D341Med (cell line): ENCODE measurements at places on chromosomes 2 and 18.

DNA sequence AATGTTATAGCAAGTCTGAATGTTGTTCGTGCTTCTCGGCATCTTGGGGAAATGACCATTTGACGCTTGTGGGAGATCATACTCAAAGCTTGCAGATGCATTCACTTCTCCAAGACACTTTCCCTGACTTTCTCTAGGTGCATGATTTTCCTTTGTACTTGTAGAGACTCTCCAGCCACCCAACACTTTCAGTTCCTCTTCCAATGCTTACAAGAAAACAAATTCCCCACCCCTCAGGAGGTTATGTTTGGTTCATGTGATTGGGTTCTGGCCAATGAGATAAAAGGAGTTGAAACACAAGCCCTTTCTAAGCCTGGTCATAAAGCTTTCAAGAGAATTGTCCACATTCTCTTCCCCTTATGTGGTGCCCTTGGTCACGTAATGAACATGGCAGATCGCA, 156.3 kb downstream of the EPHA4 start:
- no peak for DNase-seq

DNA sequence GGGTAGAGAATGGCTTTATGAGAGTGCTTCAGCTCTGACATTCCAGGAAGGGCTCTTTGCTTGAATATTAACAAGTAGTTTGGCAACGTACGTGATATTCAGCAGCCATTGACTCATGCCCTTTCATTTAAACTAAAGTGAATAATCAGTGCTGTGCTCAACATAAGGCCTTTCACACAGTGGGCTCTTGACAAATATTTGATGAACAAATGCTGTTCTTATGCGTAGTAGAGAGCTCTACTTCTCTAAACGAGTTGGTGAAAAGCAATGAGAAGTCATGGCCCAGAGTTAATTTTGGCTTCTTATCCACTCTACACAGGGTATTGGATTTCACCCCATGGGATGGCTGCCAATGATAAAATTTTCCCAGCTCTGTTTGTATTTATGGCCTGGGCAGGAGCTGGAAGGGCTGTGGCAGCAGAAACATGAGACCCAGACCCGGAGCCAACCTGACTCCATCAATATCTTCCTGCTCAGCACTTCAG, 338.9 kb downstream of the CCDC85A start:
- DNase-seq = no peak

DNA sequence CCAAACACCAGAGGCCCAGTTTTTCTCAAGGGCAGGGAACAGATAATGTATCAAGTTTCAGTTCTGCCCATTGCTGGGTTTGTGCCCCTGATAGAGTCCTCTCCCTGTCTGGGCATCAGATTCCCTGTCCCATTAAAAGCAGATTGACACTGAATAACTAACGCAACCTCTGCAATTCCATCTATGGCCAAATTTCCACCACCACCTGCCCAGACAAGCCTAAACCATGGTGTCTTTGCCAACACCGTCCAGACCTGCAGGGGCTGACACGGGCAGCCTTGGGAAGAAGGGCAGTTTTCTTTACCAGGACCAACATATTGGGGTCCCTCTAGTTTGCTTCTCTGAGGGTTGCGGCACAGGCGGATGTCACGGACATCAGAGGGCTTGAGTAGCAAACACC, 26.4 kb upstream of the PAX8 start:
- no peak for DNase-seq

DNA sequence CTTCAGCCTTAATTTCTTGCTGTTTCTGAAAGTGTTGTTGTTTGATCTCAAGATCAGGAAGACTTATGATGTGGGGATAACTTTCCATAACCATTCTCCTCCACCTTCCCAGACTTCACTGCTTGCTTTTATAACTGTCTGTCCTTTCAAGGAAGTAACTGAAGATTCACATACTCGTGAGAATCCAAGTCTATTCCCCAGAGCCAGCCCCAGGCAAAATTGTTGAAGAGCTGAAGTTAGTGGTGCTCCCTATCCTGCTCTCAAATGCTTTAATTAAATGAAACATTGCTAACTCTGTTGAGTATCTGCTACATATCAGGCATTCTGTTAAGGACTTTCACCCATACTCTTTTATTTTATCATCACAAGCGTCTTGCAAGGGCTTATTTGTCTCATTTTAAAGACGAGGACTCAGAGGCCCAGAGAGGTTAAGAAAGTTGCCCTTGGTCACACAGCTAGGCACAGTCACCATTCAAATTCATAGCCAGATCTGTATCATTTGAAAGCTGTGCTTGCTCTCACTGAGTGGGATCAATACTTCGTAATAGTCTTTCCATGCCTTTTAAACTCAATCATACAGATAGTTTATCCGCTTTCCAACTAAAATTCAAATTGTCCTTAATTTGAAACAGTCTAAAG, 189.8 kb upstream of the TCF4 start:
- no peak for DNase-seq

- no peak for DNase-seq
Measured at GRCh38 chr2:13745330-13745729, 887.2 kb upstream of the LRATD1 start.

GRCh38 chr2:10548626-10549025, 100.5 kb upstream of the ODC1 start:
- no peak for DNase-seq

GRCh38 chr18:63551769-63552168, 9.6 kb downstream of the SERPINB12 start:
- no peak for DNase-seq

DNA sequence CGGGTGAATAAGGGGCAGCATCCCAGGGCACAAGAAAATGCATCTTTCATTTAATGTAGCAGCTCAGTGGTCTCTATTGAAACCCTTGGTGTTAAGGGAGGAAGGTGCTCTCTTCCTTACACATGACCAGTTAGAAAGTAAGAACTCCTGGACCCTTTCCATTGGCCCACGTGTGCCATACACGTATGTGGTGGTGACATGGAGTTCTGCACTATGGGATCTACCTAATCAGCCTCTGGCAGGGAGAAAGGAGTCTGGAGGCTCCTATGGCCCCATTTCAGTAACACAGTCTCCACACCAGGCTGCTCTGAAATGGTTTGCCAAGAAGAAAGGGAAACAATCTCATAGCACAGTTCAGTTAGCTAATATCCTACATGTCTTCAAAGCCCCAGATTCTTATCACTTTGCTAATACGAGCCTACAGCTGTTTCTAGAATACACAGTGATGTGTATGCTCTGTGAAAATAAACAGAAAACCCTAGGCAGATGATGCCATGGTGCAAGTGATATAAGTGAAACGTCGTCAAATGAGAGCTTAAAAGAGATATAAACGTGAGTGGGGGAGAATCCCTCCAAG, 7.0 kb downstream of the EFEMP1 start:
- no peak for DNase-seq

DNA sequence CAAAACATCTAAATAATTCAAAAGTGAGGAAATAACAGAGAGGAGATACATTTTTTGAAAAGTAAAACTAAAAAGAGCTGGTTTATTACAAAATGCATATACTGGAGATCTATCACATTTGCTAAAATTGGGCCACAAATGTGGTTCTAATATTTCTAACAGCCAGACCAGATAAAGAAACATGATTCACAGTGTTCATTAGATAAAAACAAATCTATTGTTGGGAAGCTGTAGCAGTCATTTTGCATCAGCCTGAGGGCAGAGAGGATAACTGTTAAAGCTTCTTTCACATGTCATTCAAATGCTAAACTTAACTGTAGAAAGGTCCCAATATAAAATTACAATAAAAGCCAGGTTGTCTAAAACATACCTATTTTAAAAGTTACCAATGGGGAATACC, 148.3 kb downstream of the GULP1 start:
- DNase-seq = no peak

DNA sequence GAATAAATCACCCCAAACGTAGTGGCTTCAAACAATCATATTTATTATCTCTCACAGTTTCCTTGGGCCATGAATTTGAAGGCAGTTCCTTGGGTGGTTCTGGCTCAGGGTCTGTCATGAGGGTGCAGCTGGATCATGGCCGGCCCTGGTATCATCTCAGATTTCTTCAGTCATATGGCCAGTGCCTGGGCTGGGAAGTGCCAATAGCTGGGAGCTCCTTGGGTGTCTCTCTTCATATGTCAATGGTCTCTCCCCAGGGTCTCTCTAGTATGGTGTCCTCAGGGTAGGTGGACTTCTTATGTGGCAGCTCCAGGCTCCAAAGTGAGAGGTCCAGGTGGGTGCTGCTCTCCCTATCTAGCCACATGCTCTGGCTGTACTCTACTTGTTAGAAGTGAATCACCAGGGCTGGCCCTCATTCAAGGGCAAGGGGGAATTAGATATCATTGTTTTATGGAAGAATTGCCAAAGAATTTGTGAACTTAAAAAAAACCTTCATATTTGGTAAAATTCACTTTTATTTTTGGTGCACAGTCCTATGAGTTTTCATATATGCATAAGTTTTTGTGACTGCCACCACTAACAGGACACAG, 15.4 kb downstream of the FHOD3 start:
- DNase-seq = no peak

- DNase-seq = no peak
Measured at GRCh38 chr2:168165397-168165796, 82.0 kb downstream of the STK39 start.

DNA sequence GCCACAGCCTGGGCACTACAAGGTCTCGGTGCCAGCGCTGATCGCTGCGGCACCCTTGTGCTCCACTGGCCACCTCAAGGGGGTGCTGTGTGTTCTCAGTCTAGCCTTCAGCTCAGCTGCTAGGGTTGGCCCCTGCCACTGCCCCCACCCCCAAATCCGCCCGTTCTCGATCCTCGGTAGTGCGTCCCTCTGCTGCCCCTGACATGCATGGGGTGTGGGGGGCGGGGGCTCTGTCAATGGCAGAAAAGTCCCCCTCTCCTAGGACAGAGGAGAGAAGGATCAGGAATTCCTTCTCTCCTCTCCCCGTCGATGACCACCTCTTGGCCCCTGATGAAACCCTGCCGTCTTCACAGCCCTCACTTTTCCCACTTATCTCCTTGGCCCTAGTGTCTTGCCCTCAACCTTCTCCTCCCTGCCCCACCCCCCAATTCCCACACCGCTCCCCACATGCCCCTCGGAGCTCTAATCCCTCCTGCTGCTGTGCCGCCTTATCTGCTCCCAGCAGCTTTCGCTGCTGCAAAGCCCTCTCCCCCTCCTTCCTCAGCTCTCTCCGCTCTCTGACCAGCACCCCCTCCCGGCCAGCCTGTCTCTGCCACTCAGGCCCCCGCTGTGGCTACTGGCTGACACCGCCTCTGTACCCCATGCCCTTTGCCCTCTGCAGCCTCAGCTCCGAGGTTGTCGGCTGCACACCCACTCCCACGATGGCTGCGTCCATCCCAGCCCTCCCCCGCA, 4.3 kb upstream of the ASIC4 start:
- DNase-seq = peak; percentile 76

GRCh38 chr2:73112026-73112912, 479 bp downstream of the RAB11FIP5 start:
- DNase-seq = peak; percentile 74

DNA sequence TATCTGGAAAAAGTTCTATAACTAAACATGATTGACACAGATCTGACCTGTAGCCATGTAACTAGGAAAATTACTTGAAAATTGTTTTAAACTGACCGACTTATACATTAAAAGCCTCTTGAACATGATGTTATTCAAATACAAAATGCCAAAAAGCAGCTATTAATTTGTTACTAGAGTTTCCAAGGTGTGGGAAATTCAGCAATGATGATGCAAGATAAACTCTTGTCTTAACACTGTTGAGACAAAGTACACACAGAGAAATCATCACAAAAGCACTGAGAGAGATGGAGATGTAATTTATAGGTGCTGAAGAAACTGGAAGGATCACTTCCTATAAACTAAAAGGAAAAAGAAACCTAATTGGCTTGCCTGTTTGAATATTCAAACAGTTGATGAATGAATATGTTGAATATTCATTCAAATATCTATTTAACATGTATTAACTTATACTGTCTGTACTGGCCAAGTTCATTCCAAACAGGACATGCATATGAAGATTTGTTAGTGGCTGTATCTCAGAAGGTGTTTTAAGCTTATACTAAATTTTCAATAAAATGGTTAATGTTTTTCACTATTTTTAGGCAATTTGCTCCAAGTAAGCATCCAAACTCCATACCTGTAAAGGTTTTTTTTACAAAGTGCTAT, 34.6 kb upstream of the WDR75 start:
- DNase-seq = no peak

DNA sequence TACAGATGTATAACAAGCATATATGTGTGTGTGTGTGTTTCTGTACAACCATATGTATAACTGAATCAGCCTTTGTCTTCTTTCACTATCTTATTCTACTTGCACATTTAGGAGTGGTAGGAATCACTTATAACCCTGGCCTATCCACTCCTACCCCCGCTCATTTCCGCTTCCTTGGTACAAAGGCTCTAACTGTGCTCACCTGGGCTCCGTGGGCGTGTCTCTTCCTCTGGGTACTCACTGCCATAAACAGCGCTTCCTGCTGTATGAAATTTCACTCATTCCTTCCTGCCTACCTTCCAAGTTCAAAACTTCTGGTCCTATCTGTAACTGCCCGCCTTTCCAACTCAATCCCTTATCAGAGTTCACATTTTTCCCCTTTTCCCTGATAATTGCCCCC, 815.5 kb downstream of the EPHA4 start:
- DNase-seq = no peak

DNA sequence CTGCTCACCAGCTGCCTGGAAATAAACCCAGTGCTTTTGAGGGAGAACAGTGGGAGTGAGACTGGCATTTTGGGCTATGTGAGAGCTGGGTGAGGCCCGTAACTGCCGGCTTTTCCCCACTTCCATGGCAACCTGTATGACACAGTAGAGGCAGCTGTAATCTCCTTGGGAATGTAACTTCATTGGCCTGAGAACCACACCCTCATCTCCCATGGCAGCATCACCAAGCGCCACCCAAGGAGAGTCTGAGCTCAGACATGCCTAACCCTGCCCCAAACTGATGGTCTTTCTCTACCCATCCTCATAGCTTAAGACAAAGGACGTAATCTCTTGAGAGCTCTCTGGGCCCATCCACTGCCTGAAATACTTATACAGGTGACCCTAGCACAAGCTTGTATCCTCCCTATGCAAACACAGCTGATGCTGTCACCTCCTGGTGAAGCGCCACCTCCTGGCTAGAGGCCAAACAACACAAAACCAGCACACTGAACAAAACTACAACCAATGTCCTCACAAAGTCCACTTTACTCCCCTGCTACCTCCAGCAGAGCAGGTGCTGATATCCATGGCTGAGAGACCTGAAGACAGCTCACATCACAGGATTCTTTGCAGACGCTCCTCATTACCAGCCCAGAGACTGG, 763.4 kb upstream of the NRXN1 start:
- peak; percentile 32 for DNase-seq

DNA sequence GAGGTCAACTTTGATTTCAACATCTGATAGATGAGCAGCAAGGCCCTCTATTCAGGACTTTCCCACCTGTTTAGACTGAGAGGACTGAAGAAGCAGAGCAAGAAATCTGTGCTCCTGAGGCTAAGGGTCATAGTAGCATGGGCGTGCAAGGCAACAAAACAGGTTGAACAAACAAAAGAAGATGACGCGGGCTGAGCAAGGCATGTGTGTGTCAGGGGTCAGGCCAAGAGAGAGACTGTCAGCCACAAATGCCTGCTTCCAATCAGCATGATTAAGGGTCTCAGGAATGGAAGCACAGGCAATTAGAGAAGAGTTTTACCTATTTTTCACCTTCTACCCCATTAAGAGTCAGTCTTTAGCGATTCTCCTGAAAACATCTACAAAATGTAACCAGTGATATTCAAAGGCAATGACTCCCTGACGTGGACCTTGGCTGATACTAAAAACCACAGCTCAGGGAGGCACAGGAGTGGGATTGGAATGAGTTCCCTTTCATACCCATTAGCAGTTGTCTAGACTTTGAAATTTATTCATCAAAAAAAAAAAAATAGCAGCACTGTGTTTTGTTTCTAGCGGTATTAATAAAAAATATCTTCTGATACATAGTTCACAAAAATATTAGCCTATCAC, 81.9 kb downstream of the DYNAP start:
- DNase-seq = no peak
